NCI-H1930 (cell line): ENCODE measurements at places on chromosomes 4 and X.

- no peak for DNase-seq
Observed at GRCh38 chr4:185837415-185838103, 25.6 kb upstream of the SORBS2 start.

DNA sequence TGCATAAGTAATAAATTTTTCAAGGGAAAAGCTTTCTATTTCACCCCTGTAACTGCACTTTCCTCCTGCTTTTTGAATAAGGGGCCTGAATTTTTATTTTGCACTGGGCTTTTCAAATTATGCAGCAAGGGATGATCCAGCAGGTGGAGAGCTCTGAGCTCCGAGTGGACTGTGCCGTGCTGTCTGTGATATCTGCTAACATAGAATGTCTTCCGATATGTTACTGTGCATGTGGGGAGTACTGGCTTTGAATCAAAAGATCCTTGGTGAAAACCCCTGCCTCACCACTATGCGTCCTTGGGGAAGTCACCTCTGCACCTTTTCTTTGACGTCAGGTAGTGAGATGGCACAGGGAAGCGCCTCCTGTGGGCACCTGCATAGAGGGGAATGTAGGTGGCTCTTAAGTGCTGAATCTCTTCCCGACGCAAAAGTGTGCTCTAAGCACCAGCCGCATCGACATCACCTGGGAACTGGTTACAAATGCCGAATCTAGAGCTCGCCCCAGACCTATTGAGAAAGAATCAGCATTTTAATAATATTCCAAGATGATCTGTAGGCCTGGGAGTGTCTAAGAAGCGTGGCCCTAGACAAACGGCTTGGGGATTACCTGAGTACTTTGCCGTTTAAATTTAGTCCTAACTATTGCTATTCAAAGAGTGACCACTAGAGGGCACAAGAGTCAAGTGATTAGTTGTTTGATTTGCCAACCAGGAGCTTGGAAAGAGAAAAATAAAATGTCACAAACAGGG is 19.2 kb upstream of the WFS1 start:
- DNase-seq, result peak; percentile 46

DNA sequence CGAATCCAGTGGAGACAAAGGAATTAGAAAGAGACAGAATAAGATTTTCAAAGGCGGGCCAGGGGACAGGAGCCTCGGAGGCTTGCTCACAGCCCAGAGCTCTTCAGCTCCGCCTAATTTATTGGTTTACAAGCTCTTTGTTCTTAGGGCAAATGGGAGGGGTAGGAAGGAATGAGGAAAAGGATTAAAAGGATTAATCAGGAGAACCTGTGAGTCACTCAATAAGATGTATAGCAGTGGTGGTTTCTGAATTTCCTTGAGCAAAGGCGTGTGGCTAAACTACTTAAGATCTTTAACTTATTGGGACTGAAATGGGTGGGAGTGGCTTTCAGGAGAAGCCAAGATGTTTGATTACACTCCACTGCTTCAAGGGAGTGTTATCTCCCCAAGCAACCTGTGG is 456.0 kb upstream of the SPANXN1 start:
- DNase-seq, result no peak

DNA sequence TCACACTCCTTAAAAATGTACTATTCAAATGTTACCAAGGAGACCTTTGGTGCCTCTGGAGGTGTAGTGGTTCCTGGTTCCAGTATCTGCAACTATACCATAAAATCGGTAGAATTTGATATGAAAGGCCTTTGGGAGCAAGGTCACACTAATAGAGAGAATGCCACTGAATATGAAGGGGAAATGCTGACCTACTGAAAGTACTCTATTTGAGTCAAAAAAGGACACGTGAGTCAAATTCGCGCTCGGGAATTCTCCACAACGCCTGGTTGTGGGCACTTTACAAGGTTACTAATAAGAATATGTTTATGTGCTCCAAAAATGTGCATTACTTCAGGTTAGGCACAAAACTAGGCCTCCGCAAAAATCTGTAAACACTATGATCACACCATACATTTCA is 39.5 kb upstream of the RELL1 start:
- DNase-seq, result no peak

DNA sequence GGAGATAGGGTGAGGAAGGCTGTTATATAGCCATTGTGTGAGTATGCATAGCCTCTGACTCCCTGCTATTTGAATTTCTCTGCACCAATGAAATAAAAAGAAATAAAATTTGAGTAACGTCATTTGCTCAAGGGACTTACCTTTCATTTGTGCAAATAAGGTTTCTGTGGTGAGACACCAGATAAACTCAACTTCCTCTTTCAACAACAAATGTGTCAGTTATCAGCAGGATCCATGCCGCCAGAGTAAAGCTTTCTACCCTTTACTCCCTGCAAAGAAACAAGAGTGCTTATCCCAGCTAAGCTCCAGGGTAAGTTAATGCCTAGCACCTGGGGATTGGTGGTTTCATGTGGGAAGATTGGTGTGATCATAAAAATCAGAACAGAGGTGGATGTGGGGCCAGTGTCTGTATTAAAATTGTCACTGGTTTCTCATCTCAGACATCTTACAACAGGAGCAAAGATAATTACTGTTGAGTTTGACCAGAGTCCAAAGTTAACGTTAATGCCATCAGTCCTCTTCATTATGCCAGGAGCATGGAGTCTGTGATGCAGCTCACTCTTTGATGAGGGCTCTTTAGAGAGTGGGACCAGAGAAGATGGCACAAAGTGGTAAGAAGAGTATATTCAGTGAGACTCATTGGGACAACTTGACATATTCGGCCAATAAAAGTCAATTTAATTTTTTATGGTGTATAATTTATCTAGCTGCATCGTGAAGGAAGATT is at the start of gene P2RY10:
Gene P2RY10, plus strand, starts transcription at position 206 of the 727 bp plus-strand sequence. CDS start 15,130 bp downstream, outside the sequence.
- DNase-seq, result no peak

GRCh38 chr4:152021788-152022438 is 261.1 kb upstream of the GATB start:
- DNase-seq, result no peak
